ENCODE measurements at places on chromosomes 12 and 14.

GRCh38 chr12:124031058-124031457, 58.0 kb downstream of the ZNF664 start:
- DNase-seq = no peak
- H3K4me1 ChIP-seq = peaks cover 43% of the 10 kb centered on the region
- no peaks in the 10 kb centered on the region for H3K36me3 ChIP-seq
- no peak overlapping the region for H3K4me3 ChIP-seq
- H3K27ac ChIP-seq = no peak overlapping the region

- H3K36me3 ChIP-seq = no peaks in the 10 kb centered on the region
- H3K27me3 ChIP-seq = peaks cover 41% of the 10 kb centered on the region
- no peaks in the 10 kb centered on the region for H3K4me1 ChIP-seq
Observed at GRCh38 chr12:115922952-115923564, 354.4 kb downstream of the MED13L start.

DNA sequence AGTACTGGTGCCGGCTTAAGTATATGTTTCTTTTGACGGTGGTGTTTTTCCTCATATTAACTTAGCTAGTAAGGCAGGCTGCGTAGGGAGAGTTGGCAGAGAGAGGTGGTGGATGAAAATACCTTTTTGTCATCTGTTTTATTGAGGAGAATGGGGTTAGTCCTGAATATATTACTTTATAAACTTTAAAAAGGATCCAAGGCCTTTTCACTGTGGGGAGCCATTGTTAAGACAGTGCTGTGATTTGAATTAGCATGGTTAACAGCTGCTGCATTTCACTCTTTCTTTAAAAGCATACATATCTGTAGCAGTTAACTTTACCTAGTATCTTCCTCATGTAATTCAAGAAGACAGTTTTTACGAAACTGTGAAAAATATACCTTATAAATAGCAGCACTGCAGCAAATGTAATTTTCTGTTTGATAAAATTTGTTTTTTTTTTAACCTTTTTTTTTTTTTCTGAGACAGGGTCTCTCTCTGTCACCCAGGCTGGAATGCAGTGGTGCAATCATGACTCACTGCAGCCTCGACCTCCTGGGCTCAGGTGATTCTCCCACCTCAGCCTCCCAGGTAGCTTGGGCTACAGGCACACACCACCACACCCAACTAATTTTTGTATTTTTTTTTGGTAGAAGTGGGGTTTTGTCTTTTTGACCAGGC, 57.1 kb downstream of the AEBP2 start:
- no peak overlapping the region for H3K4me3 ChIP-seq
- no peaks in the 10 kb centered on the region for H3K27me3 ChIP-seq
- H3K4me1 ChIP-seq = no peaks in the 10 kb centered on the region
- DNase-seq = no peak

- DNase-seq = no peak
- no peaks in the 10 kb centered on the region for H3K27me3 ChIP-seq
- H3K36me3 ChIP-seq = no peaks in the 10 kb centered on the region
Observed at GRCh38 chr12:124162151-124163110, 132.5 kb upstream of the RFLNA start.

DNA sequence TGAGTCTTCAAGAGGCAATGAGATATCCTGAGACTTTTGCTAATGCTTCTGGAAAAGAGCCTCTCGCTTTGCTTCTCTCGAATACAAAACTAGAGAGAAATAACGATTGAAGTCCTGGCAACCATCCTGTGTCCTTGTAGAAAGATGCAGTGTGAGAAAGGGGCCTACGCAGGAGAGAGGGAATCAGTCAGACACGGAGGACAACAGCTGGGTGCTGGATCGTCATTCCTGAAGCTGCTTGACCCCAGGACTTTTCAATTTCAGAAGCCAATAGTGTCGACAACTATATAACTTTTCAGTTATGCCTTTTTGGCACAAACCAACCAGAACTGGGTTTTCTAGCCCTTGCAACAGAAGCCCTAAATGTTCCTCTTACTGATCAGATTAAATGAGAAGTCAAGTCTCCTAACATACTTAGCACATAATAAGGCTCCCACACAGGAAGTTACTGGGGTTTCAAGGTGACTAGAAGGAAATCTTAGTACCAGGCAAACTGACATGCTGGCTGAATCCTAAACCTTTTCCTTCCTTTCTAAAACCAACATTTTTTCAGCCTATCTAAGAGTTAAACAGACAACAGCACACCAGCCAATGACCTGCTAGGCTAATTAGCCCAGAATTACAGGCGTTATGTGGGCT, 755.6 kb downstream of the MED13L start:
- H3K4me1 ChIP-seq = no peaks in the 10 kb centered on the region
- no peak overlapping the region for H3K4me3 ChIP-seq
- no peaks in the 10 kb centered on the region for H3K36me3 ChIP-seq
- peaks cover 3% of the 10 kb centered on the region for H3K27me3 ChIP-seq
- no peak for DNase-seq

- H3K36me3 ChIP-seq = no peaks in the 10 kb centered on the region
- no peaks in the 10 kb centered on the region for H3K27me3 ChIP-seq
- no peak overlapping the region for H3K4me3 ChIP-seq
- H3K27ac ChIP-seq = no peak overlapping the region
- peaks cover 14% of the 10 kb centered on the region for H3K4me1 ChIP-seq
- DNase-seq = no peak
Observed at GRCh38 chr12:30913323-30913722, 13.2 kb upstream of the TSPAN11 start.

DNA sequence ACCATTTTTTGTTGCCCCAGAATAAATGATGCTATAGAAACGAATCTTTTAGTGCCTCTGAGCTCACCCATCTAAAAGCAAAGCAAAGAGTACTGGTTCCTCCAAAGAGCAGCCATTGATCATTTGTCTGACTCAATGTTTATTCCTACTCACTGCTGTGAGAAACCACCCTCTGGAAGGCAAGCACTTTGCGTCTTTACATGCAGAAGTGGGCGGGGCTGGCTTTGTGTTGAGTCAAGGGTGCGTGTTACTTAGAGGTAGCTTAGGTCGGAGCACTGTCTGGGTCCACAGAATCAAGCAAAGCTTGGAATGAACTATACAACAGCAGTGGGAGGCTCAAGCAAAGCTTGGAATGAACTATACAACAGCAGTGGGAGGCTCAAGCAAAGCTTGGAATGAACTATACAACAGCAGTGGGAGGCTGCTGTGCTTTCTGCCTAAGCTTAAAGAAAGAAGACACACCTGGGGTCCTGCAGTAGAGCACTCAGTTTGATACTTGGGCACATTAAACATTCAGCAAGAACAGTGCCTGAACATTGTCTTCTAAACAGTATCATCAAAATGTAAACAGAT, 77.2 kb upstream of the PRICKLE1 start:
- H3K4me3 ChIP-seq = no peak overlapping the region
- no peaks in the 10 kb centered on the region for H3K36me3 ChIP-seq
- H3K4me1 ChIP-seq = no peaks in the 10 kb centered on the region
- H3K27ac ChIP-seq = no peak overlapping the region
- no peaks in the 10 kb centered on the region for H3K27me3 ChIP-seq

DNA sequence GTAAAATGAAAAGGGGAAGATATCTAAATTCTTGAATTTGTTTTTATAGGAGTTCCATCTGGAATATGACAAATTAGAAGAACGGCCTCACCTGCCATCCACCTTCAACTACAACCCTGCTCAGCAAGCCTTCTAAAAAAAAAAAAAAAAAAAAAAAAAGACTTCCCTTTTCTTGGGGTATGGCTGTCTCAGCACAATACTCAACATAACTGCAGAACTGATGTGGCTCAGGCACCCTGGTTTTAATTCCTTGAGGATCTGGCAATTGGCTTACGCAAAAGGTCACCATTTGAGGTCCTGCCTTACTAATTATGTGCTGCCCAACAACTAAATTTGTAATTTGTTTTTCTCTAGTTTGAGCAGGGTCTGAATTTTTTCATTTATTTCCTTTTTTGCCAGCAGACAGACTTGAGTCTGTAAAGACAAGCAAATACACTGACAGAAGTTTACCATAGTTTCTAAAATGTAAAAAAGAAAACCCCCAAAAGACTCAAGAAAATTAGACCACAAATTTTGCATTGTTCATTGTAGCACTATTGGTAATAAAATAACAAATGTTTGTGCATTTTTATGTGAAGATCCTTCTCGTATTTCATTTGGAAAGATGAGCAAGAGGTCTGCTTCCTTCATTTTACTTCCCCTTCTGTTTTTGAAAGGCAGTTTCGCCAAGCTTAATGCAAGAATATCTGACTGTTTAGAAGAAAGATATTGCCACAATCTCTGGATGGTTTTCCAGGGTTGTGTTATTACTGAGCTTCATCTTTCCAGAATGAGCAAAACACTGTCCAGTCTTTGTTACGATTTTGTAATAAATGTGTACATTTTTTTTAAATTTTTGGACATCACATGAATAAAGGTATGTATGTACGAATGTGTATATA, 12.1 kb upstream of the KCNMB4 start:
- DNase-seq = no peak
- H3K27ac ChIP-seq = no peak overlapping the region
- H3K4me3 ChIP-seq = no peak overlapping the region
- no peaks in the 10 kb centered on the region for H3K27me3 ChIP-seq

DNA sequence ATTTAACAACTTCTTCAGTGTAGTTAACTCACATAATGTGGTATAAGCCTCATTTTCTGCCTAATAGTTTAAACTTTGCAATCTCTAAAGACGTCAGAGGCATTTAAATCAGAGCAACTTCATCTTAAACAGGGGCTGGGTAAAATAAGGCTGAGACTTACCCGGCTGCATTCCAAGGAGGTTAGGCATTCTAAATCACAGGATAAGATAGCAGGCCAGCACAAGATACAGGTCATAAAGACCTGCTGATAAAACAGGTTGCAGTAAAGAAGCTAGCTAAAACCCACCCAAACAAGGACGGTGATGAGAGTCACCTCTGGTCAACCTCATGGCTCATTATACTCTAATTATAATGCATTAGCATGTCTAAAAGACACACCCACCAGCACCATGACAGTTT, 115.6 kb upstream of the PKP2 start:
- no peak overlapping the region for H3K4me3 ChIP-seq
- no peak for DNase-seq
- no peak overlapping the region for H3K27ac ChIP-seq
- H3K27me3 ChIP-seq = no peaks in the 10 kb centered on the region

DNA sequence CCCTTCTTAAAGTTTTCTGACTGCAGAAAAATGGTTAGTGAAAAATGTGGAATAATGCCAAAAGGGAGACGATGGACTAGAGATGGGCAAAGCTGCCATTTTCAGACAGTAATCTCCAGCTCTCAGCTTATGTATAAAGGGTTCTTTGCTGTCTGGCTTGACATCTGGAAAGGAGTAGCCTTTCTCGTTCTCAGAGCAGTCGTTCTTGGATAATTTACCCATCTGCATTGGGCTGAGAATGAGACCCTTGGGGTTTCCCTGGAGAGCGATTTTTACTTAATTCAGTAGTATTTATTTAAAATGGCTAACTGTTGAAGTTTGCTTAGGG, 1.2 kb downstream of the NUDT4 start:
- H3K4me3 ChIP-seq = peak overlapping the region; percentile 84
- H3K36me3 ChIP-seq = no peaks in the 10 kb centered on the region
- H3K4me1 ChIP-seq = peaks cover 66% of the 10 kb centered on the region
- DNase-seq = no peak

- H3K27me3 ChIP-seq = no peaks in the 10 kb centered on the region
- H3K27ac ChIP-seq = no peak within 1 kb of the TSS
- H3K4me3 ChIP-seq = no peak within 1 kb of the TSS
- no peaks in the 10 kb centered on the region for H3K36me3 ChIP-seq
Observed at GRCh38 chr12:55330446-55330845, at the start of gene OR6C3. OR6C3 (plus strand) TSS chr12:55330746; CDS start chr12:55331701, 955 bp downstream.

DNA sequence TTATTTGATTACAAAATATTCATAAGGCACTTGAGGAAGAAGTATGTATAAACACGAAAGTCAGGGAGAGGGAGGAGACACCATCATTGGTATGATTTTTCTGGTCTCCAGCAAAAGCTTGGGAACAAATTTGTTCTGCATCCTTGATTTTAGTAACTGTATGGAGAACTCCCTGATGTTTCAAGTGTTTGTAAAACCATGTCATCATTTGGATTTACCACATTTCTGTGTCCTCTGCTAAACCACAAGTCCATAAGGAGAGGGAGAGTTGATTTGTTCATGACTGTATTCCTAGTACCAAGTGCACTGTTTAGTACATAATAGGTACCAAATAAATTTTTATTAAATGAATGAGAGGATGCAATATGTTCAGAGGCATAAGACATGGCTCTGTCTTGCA, 181.1 kb downstream of the BTG1 start:
- no peaks in the 10 kb centered on the region for H3K36me3 ChIP-seq
- no peaks in the 10 kb centered on the region for H3K27me3 ChIP-seq
- no peak overlapping the region for H3K4me3 ChIP-seq

DNA sequence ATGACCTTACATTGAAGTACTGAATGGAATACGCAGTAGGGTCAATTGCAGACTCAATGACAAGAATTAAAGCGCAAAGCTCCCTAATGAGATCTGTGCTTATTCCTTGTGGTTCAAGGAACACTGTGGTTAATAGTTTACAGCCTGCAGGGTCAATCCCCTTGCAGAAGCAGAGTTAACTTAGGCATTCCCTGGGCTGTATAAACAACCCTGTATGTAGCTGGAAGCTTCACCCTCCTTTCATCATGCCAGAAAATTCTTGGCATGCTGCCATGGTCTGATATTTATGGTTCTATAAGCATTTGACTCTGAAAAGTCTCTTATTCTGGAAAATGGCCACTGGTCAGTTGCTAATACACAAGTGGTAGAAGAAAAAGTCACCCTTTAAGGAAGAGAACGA, 227.7 kb downstream of the NOVA1 start:
- H3K36me3 ChIP-seq = no peaks in the 10 kb centered on the region
- H3K4me1 ChIP-seq = no peaks in the 10 kb centered on the region
- H3K27ac ChIP-seq = no peak overlapping the region
- H3K4me3 ChIP-seq = no peak overlapping the region

DNA sequence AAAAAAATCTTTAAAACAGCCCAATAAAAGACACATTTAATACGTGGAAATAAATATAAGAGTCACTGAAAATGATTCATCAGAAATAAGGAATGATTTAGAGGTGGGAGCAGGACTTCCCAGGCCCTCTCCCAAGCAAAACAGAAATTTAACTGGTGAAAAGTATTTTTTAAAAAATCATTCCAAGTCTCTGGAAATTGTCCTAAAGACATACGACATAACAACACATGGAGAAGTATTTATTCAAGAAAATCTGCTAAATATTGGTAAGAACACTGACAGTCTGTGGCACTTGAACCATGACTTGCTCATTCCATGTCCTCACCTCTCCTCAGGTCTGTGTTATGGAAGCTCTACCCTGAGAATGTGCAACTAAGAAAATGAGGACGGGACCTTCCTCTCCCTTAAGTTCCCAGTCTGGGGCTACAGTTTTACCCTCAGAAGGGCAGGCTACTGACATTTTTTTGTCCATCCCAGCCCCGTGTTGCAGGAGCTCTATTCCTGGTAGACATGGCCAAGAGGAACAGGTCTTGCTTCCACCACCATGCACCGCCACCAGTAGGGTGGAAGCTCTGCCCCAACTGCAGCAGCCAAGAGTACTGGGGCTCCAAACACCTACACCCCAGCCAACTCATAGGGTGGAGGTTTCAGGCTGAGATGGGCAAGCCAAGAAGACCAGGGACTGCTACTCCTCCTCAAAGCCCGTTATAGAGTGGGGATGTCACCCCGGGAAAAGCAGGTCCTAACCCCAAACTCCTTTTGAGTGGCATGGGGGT, 193.0 kb downstream of the CRADD start:
- no peaks in the 10 kb centered on the region for H3K4me1 ChIP-seq
- no peaks in the 10 kb centered on the region for H3K27me3 ChIP-seq
- DNase-seq = no peak
- H3K4me3 ChIP-seq = no peak overlapping the region
- H3K27ac ChIP-seq = no peak overlapping the region
- H3K36me3 ChIP-seq = no peaks in the 10 kb centered on the region

GRCh38 chr12:1916371-1917171, 1.9 kb downstream of the CACNA2D4 start:
- no peaks in the 10 kb centered on the region for H3K27me3 ChIP-seq
- no peak overlapping the region for H3K4me3 ChIP-seq
- no peak overlapping the region for H3K27ac ChIP-seq

Data from heart right ventricle (tissue), 16 donors.